ENCODE measurements at places on chromosomes 3 and 15. TPM values are rescaled to one million over a fixed set of nuclear protein-coding genes. Genes with fewer than 3 reads are reported as not detected.

TICRR gene
- total RNA-seq, result 0.88 TPM

KLHDC8B gene
- total RNA-seq, result 18.3 TPM

TUSC7 gene
- total RNA-seq, result not detected

GATM gene
- total RNA-seq, result 0.59 TPM

NDUFB4 gene
- total RNA-seq, result 40.7 TPM

RBM15B gene
- total RNA-seq, result 42.4 TPM

MESP1 gene
- under 0.01 TPM for total RNA-seq

SNURF gene
- 15.3 TPM for total RNA-seq

CFAP161 gene
- under 0.01 TPM for total RNA-seq

POLR2H gene
- 61.2 TPM for total RNA-seq

LRRFIP2 gene
- total RNA-seq, result 45.1 TPM

DNA sequence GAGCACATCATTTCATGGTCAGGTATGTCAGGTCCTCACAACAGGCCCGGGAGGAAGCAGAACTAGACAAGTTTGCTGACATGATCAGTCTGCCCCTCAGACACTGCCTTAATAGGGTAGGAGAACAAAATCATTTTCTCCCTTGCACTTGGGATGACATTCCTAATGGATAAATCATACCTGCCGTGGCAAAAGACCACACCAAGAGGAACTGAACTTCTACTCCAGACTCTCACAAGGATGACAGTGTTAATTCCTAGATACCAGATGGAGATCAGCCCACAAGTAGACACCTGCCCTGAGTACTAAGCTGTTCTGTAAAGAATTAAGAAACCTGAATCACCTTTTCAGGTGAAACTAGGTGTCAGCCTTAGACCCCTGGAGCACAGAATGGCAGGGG, 19.5 kb downstream of the SIAH2 start:
- no peak for DNase-seq

DNA sequence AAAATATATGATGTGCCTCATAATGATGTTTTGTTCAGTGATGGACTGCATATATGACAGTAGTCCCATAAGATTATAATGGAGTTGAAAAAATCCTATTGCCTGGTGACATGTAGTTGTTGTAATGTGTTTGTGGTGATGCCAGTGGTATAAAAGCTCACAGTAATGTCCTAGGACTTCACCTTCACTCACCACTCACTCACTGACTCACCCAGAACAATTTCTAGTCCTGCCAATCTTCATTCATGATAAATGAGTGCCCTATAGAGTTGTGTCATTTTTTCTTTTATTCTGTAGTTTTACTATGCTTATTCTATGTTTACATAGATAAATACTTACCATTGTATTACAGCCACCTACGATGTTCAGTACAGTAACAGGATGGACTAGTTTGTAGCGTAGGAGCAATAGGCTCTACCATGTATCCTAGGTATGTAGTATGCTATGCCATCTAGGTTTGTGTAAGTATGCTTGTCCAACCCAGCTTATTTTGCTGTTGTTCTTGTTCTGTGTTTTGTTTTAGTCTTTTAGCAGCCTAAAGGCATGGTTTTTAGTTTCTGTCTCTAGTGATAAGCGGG, 88.5 kb upstream of the LRRFIP2 start:
- DNase-seq, result no peak

- DNase-seq, result no peak
Measured at GRCh38 chr15:39888243-39888642, 31.8 kb downstream of the GPR176 start.

GRCh38 chr3:64331605-64332004, 106.3 kb upstream of the PRICKLE2 start:
- no peak for DNase-seq

GRCh38 chr15:61943992-61944391, 116.3 kb downstream of the VPS13C start:
- DNase-seq, result no peak

DNA sequence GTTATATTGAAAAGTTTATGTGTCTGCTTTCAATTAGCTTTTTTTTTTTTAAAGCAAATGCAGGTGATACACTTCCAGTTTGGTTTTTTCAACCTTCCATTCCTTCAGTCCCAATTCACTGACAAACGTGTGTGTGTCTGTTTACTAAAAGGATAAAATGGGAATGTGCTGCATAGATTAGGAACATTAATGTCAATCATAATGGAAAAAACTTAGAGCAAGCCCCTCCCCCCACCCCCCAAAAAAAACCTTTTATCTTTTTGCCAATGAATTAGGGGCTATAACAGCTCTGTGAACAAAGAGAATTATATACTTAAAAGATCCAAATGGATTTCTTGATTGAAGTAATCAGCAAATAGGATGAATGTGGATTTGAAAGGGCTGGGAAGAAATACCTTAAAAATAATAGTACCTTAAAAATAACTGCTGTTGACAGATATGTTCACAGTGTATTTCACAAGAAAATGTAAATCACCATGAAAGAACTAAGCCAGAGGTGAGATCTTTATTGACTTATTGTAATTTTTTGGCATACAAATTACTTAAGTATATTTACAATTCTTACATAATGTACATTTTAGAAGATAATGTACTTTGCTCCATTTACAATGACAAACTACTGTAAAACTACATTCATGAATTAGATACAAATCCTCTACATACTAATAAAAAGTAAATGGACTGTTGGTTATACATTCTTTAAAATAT, 3.5 kb upstream of the XXYLT1 start:
- DNase-seq, result no peak

DNA sequence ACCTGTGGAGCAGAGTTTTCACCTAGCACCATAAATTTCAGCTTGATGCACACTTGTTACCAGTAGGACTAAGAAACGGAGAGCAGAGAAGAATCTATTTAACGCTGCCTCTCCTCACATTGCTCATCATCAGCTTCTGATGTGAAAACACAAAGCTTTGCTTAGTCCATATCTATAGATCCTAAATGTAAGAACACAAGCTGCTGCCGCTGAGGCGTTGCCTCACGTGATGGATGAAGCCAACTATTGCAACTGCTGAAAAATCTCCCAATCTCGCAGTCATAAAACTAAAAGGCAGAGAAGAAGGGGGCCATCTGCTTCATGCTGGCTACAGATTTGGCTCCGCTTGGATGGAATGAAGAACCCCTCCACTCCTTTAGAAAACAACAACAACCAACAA, 42.7 kb downstream of the CADPS start:
- no peak for DNase-seq

DNA sequence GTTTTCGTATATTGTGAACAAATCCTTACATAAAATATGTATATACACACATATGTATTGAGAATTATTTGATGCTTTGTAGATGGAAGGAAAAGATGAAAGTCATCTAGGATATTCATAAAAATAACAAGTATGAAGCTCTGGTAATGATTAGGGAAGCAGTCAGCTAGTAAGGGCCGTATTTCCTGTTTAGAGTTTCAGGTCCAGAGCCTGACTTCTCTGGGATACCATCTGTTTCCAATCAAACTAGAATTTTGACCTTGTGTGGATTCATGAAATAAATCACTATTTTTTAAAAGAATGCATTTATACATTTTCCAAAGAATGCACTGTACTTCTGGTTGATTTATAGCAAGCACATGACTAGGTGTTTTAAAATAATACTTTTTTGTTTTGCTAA, 156.1 kb upstream of the CGNL1 start:
- no peak for DNase-seq

DNA sequence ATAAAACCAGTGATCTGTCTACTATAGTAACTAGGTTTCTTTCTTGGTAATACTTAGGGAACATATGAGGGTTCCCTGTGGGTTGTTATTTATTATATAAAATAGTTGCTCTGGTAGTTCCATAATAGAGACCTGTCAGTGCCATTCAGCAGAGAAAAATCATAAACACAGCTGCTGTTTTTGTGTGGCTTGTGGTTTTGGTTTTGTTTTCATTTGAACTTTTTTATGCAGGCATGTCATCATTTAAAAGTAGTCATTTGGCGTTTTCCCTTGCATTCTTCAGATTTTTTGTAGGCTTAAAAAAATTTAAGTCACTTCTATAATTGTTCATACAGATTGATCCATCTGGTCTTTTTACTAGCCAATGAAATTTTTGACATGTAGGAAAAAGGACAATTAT, 47.9 kb downstream of the PIK3CA start:
- DNase-seq, result peak; percentile 68

GRCh38 chr3:46711760-46712159, 5.9 kb downstream of the PRSS50 start:
- DNase-seq, result no peak

GRCh38 chr3:166522017-166522416, 684.8 kb upstream of the BCHE start:
- DNase-seq, result no peak

DNA sequence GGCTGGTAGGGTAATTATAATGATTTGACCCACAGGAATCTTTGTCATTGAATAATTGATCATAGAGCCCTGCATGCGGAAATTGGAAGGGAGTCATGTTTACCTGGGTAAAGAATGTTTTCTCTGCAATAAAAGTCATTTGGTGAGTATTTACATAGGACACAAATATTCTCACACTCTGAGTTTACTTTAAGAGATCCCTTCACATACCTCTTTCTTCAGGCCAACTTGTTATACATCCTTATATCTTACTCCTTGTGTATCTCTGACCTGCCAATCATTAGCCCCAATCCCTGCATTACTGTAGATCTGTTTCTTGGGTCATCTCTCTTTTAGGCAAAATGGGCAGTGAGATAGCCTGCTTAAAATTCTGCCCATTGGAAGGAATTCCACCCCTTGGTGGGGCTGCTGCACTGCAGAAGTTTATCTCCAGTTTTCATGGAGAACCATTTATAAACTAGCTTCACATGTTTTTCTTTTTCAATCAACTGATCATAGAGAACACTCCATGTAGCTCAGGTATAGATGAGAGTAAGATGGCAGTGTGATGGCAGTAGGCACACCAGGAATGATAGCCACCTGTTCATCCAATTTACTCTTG, 46.2 kb downstream of the ILDR1 start:
- DNase-seq, result no peak

DNA sequence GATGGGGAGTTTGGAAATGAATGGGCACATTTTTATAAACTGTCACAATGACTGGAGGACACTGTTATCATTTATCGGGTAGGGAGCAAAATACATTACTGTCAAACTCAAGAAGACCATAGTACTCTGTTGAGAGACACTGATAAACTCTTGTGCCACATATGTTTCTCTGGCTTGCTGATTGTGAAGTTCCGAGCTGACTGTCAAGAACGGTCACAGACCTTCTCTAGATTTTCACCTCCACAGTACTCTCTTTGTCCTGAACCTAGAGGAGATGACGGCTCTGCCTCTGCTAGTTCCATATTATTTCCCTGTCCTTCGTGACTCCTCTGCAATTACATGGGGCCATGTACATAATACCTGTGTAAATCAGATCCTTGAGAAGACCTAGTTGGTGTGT, 451.9 kb downstream of the LPP start:
- DNase-seq, result no peak

- no peak for DNase-seq
Measured at GRCh38 chr3:67884345-67884744, 229.9 kb upstream of the SUCLG2 start.

- DNase-seq, result no peak
Measured at GRCh38 chr3:95613993-95614392, 1200.4 kb upstream of the EPHA6 start.

DNA sequence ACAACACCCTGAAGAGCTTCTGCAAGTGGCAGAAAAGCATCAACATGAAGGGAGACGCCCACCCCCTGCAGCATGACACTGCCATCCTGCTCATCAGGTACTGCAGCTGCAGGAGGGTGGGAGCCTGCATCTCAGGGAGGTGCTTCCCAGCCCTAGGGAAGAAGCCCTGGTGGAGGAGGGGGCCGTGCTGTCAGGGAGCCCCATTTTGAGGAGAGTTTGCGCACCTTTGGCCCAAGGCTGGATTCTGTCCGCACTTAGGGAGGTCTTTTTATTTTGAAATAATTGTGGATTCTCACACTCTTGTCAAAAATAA, 42.1 kb downstream of the SAXO2 start:
- no peak for DNase-seq

- peak; percentile 14 for DNase-seq
Measured at GRCh38 chr15:101362986-101363566, 68.0 kb upstream of the SNRPA1 start.

GRCh38 chr15:68637767-68638404, 59.1 kb downstream of the CORO2B start:
- no peak for DNase-seq

- DNase-seq, result peak; percentile 27
Measured at GRCh38 chr3:52213005-52213404, 12.4 kb downstream of the TLR9 start.

GRCh38 chr3:114856835-114857234, 290.3 kb downstream of the ZBTB20 start:
- no peak for DNase-seq

DNA sequence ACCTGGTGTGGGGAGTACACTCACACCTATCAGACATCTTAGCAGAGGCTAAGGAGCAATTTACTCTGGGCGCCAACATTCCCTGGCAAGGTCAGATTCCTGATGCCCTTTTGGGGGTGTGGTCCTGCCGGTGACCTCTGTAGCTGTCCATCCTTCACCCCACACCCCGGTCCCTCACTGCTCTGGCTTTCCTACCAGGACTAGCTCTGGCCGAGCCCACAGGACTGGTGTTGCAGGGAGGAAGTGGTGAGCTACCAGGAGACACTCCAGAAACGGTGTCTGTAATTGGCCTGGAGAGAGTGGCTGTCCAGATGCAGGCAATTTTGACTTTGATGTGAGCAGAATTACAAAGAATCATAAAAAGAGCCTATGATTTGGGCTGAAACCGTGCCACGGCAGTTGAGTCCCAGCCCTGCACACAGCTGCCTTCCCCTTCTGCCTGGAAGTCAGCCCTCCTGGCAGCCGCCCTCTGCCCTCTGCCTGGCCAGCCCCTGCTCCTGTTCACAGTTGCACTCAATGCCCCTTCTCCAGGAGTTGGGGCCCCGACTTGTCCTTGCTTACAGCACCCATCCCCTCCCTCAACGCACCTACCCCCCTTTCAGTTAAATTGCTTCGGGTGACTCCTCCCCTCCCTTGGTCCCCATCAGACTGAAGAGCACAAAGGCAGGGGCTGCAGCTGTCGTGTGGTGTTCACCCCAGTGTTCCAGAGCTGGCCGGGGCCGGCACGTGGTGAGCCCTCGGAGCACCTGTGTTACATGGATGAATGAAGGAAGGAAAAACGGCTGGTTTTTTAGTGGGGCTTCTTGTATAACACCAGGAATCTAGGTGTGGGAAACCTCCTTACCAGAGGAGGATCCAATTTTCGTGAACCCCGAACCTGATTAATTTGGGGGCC, 80.2 kb upstream of the TPM1 start:
- no peak for DNase-seq

DNA sequence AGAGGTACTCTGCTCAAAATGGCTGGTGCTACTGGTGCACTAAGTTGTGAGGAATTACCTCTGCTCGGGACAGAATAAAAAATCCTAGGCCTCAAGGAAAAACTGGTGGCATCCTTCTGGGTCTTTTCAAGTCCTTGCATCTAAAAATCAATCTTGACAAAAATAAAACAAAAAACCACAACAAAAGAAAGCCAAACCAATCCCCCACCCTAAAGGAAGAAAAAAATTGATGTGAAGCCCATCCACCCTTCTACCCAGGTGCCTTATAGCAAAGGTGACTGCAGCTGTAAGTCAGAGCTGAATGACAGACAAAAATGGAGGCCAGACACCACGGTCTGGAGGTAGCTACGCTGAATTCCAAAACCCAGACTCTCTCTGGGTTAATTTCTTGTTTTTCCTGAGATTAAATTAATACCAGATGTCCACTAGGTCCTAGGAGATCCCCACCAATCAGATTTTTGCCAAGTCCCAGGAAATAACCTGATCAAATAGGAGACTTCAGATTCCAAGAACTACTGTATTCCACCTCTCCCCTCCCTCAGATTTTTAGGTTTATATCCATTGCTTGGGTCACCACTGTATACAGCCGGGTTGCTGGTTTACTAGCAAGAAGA, 33.5 kb downstream of the ABCC5 start:
- no peak for DNase-seq
